Lower lobe of right lung (tissue), 2 donors: ENCODE measurements at places on chromosomes 6 and 20.

- DNase-seq = no peak
Observed at GRCh38 chr6:101799531-101799930, 406.0 kb downstream of the GRIK2 start.

DNA sequence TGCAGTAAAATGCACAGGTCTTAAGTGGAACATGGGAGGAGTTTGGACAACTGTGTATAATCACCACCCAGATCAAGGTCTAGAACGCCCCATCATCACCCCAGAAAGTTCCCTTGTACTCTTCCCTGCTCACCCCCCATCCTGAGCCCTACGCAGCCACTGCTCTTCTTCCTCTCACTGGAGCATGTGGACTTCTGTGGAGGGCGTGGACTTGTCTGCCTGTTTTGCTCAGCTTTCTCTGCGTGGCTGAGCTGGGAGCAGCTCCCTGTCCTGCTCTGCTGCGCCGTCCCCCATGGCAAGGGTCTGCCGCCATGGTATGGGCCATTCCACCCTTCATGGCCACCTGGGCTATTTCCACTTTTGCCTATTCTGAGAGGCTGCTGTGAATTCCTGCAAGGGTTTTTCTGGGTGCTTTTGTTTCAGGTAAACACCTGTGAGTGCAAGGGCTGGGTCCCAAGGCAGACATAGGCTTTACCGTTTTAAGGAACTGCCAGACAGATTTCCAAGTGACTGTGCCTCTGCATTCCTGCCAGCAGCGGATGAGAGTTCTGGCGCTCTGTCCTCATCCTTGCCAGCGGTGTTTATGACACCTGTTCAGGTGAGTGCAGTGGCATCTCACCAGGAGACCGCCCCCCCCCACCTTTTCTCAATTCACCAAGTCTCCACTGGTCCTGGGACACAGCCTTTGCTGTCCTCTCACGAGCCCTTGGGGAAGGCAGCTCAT, 19.7 kb downstream of the PCK1 start:
- DNase-seq = no peak

- no peak for DNase-seq
Observed at GRCh38 chr6:157187182-157188083, 135.9 kb downstream of the TMEM242 start.

DNA sequence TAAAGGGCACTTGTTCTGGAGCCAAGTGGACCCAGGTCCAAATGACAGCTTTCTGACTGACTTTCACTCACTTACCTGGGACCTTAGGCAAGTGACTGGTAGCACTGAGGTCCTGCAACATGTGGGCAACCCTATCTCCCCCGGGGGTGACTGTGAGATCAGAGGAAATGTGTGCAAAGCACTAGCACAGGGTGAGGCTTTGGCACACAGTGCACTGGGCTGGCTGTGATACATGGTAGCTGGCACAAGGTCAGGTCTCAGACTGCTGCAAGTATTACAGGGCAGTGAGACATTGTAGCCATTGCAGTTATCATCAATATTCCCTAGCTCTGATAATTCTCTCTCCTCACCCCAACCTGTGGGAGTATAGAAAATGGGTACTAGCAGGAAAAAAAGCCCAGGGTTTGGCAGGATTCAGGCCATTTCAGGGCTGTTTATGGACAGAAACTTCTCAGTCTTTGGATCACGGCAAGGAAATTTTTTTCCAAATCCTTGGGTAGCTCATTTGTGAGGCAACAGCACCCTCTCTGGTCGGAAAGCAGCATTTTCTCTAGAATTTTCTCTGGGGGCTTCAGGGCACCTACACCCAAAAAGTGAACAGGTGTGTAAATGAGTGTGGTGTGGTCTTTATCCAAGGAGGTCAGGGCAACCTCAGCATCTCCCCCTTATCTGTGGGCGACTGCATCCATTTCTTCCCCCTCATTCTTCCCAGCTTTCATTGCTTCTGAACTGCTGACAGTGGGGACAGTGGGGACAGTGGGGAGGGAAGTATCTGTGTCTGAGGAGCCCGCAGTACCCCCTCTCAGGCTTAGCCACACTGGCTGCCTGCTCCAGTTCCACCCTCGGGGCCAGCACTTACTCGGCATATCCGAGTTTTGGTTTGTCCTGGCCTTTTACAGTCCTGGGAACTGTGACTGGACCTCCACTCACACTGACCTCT, 148.7 kb upstream of the PHACTR3 start:
- DNase-seq = no peak

GRCh38 chr6:27296106-27296783, 15.8 kb downstream of the POM121L2 start:
- DNase-seq = no peak
